Frontal cortex (tissue), 4 donors: ENCODE measurements at places on chromosomes 4 and X.
A peak's percentile ranks its signal among the peaks of the same experiment; 100 is the strongest.

DNA sequence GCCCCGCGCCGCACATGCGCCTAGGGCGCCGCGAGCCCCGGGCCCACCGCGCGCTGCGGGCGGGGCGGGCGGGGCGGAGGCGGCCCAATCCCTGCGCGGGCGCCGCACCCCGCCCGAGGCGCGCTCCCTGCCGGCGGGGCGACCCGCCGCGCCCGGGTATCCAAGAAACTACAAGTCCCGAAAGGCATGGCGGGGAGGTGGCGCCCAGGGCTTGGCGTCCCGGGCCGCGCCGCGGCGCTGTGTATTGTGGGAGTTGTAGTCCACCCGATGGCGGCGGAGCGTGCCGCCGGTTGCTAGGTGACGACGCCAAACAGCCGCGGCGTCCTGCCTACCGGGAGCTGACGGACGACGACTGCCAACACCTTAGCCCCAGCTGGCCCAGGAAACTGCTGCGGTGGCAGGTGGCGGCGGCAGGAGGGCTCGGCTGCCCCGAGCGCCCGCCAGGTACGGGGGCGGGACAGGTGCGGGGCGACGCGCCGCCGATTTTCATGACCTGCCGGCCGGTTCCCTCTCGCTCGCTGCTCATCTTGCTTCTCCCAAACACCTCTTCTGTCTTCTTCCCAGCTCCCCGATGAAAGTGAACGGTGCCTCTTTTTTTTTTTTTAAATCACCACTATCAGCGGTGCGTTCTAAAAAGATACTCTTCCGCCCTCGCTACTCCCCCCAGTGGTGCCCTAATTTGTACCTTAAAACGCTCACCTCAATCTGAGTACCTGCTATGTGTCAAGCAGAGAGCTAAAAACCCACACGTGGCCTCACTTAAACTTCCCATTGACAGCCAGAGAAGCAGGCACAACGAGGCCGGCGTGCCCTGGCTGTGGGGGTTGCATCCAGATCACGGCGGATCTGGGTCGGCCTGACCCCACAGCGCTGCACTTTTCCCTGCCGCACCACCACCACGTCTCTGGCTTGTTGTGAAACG lies at the start of gene CFAP99:
TSS of gene CFAP99 (plus strand) at position 306 of the 922 bp plus-strand sequence.
- DNase-seq = peak; percentile 98

- no peak for DNase-seq
Measured at GRCh38 chr4:38045289-38045988, 85.2 kb downstream of the PTTG2 start.

DNA sequence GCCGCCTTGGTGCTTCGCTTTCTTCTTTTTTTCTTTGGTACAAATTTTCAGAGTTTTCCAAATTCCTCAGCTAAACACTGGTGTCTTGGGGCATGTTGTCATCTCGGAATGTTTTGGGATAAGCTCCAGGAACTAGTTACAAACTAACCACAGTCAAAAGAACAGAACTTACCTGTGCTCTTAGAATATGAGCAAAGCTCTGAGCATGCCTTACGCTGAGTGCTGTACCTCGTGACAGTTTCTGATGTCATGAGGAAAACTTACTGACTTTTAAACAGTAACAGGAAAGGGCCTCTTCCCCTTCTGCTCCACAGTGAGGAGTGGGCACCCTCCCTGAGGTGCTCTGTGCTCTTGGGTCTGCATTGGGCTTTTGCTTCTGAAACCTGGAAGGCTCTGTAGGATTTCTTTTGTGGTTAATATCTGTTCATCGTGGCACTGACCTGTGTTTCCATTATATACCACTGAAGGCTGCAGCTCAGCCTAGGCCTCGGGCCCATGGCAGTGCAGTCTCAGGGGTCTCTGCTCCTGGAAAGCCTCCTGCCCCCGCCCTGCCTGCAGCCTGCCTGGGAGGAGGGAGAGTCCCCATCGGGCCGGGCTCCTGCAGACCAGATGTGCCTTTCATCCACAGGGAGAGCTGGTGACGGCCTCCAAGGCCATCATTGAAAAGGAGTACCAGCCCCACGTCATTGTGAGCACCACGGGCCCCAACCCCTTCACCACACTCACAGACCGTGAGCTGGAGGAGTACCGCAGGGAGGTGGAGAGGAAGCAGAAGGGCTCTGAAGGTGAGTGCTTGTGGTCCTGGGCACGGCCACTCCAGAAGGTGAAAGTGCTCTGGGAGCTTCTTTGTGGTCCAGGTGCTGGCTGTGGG lies 48.7 kb downstream of the NOP14 start:
- no peak for DNase-seq

DNA sequence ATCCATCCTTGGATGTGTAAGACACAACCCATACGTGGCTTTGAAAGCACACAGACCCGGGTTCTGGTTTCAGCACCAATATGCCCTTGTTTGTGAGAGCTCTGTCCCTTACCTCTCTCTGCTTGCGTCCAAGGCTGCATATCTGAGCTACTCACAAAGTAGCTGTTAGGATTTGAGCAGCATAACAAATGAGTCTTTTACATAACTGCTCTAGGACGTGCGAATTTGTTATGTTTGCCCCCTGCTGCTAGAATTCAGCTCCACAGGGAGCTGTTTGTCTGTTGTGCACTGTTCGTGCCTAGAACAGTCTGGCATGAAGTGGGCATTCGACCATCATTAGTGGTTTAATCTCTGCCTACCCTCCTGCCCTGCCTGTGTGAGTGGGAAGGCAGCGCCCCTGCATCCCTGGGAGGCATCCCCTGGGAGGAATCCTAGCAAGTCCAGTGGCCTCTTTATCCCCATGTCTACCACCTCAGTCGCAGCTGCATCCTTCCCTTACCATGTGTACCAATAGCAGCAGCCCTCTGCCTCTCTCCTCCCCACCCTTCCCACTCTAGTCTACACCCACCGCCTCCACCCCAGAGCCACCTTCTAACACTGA lies 42.1 kb downstream of the SLC2A9 start:
- no peak for DNase-seq

DNA sequence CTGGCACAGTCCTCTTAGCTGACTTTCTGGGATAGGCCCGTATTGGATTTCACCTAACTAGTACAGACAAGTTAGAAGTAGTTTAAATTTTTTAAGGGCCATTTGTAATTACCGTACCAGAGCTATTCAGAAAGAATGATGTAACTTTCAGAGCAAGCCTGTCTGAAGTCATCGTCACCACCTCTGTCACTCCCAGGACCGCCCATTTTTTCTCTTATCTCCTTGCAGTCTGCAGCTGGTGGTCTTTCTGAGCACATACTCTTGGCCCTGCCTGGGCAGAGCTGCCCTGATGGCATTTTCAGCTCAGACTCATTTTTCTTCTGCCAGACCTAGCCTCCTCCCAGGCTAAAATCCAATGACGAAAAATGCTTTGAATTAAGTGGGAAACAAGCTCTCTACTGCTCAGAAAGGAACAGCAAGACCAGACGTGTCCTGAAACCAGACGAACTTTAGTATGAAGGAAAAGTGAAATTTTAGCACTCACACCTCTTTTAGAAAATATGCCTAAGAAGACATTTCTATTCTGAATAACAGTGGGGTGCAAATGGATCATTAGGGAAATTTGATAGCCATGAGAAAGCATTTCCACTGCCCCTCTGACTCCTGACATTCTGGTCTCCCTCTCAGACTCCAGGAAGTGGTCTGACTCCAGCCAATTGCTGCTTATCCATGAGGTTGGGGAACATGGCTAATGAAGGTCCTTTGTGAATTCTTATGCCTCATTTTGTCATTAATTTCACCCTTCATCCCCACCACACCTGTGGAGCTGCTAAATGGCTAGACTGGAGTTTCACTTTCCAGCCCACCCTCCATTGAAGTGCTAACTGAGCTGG lies 162.4 kb upstream of the GYPA start:
- no peak for DNase-seq

- no peak for DNase-seq
Measured at GRCh38 chr4:31341601-31342359, 621.6 kb downstream of the PCDH7 start.
